Dermis blood vessel endothelial cell (primary cell): ENCODE measurements at places on chromosomes 1 and 21. TPM values are rescaled to one million over a fixed set of nuclear protein-coding genes. Genes with fewer than 3 reads are reported as not detected.

DNA sequence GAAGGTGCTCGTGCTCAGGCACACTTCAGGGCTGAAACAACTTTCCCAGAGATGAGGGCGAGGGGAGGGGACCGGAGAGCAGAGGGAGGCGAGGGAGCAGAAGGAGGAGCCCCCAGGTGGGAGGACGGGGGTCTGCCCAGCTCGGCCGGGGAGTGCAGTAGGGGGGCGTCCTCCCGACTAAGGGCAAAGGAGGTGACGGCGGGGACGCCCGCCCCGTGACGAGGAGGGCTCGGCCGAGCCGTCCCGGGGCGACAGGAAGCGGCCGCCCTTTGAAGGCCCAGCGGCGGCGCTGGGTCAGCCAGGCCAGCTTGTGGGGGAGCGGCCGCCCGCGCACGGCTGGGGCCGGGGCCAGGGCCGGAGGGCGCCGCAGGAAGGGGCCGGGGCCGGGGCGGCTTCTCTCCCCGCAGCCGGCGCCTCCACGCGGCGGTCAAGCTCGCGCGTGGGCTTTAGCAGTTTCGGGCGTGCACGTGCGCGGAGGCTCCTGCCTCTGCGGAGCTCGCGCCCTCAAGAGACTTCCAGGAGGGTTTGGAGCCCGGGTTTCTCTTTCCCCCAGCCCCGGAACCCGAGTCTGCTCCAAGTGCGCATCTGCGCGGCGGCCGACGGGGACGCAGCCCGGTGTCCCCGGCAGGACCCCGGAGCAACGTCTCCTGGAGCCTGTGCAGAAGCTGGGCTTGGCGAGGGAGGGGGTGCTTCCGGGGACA, 100.8 kb upstream of the SLC45A1 start:
- DNase-seq = peak; percentile 46

DNA sequence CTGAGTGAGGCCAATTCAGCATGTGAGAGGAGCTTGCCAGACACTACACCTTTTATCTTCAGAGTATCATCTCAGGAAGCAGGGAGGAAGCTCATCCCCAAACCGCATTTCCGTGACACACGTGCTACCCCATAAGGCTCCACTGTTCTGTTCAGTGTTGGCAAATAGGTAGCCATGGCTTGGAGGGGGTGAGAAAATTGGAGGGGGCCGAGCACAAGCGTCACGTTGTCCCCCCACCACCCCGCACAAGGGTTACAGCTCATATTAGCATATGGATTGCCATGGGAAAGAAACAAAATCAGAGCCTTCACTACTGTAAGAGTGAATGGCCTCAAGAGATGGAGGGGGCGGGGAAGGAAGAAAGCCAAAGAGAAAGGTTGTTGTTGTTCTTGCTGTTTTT, 46.7 kb downstream of the OLIG1 start:
- no peak for DNase-seq

Gene TRIM58
- total RNA-seq = 0.17 and 0.37 TPM in 2 replicates

DNA sequence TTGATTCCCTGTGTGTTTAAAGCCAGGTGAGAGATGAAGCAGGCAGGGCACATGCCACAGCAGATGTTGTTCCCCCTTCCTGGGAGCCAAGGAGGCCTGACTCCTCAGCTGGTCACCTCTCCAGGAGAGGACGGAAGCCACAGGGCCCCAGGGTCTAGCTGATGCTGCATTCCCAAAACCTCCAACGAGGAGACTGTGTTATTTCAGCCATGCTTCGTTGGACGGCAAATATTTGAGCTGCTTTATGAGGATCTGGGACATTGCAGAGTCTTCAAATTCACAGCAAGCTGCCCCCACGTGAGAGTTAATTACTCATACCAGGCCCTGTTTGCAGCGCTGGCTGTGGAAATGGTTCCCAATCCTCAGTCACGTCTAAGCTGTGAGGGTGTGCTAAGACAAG, 85.3 kb downstream of the CDC7 start:
- no peak for DNase-seq

DNA sequence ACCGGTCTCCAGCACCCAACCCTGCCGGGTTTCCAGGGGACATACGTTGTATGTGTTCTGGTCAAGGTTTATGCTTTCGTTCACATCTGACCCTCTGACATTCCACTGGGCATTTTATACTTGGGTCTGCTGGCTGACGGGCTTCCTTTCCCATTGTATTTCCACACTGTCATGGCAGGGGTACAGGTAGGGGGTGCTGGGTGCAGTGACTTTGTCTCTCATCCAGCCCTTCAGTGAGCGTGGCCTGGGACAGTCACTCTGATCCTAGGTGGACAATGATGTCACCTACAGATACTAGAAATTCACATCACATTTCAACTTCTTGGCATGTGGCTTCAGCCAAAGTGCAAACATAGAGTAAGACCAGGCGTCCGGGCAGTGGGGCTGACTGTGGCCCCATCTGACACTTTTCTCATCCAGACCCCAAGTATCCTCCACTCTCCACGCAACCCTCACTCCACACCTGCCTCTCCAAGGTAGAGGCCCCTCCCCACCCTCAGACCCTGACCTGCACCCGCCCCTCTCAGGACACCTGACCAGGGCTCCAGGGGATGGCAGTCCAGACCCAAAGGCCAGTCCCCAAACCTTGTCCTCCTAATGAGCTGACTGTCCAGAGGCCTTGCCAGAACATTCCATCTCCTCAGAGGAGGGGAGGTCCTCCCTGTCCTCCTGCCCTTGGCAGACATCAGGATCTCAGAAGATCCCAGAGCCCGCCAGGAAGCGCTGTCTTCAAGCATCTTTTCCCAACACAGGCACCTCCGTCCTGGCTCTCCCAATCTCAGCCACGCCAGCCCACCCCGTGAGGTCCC, 743 bp upstream of the KRTAP10-10 start:
- no peak for DNase-seq

GRCh38 chr1:117871013-117871412, 58.4 kb downstream of the GDAP2 start:
- DNase-seq = no peak

Gene LCE6A
- total RNA-seq = not detected in 2 replicates

DNA sequence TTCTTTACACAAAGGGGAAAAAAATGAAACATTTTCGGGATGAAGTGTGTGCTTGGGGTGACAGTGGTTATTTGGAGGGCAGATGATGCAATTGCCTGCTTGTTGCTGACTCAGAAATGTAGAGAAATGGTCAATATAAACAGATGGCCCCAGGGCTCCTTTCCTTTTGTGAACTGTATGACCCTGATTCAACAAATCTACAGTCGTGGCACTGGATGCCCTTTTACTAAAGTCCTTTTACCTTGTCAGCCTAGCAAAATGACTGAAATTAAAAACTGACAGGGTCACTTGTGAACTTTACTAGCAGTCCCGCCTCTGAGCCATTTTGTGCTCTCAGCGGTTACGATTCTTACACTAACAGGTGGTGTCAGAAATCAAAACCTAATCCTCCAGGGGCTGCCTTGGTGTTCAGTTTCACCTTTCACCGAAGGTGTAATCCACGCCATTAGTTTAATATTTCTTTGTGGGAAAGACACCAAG, 49.8 kb downstream of the GREM2 start:
- DNase-seq = no peak

Gene SERPINC1
- total RNA-seq = 0.05 TPM in 1 of 2 replicates, not detected in the other

DNA sequence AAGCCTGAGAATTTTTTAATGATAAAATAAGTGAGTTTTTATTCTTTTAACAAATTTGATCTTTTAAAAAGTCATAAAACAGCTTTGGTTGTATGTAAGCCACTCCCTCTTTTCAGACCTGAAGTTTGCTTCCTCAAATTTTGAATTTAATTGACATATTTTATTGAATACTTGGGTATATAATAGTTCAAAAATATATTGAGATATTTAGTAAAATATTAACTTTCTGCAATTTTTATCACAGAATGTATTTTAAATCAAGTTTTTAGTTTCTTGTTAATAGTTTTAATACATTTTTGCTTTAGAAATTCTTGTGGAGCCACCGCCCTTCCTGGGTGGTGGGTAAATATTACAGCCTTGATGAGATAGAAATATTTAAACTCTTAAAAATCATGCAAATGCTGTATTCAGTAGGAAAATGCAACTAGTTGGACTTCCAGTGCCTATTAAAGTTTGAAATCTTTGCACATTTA, 867 bp downstream of the PTPRC start:
- DNase-seq = no peak
